ENCODE measurements at places on chromosomes 16 and 17. TPM values are rescaled to one million over a fixed set of nuclear protein-coding genes. Genes with fewer than 3 reads are reported as not detected.

DNA sequence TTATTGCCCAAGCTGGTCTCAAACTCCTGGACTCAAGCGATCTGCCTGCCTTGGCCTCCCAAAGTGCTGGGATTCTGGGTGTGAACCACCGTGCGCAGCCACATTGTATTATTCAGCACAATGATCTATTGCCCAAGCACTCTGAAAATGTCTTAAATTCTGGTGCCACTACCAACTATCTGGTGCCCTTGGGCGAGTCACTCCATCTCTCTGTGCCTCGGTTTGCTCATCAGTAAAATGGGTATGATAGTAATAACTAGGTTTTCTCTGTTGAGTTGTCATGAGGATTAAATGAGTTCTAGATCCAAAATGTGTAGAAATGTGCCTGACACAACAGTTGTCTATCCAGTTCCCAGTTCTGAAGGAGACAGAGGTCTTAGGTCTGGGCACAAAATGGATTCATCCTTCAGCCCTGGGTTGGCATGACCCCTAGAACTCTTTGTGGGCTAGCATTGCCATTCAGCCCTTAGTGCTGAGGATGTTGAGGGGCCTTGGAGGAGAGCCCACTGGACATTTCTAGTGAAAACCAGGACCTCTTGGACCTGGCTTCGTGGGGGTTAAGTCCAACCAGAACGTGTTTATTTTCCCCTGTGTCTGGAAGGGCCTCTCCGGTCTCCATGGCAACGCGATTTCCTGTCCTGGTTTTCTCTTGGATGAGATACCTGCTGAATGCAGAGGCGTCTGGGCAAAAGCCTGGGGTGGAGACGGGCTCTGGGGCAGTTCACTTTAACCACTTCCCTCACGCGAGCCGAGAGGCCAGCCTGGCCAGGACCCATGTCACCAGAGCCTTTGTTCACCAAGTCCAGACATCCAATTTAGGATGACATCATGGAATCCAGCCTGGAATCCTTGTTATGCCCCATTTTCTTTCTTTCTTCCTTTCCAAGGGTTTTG lies 43.7 kb upstream of the TNRC6A start:
- peak; percentile 24 for DNase-seq

Gene CCL17
- total RNA-seq, result not detected

- DNase-seq, result no peak
These were observed 137.8 kb downstream of the ENGASE start for GRCh38 chr17:79212149-79213087.

Gene VAT1
- 243 TPM for total RNA-seq

All from tibial nerve (tissue), 4 donors.